ENCODE measurements at places on chromosomes 12 and 14. TPM values are rescaled to one million over a fixed set of nuclear protein-coding genes. Genes with fewer than 3 reads are reported as not detected.

GRCh38 chr14:20564501-20564997, 3.7 kb upstream of the RNASE9 start:
- DNase-seq, result no peak
- no peak overlapping the region for H3K4me3 ChIP-seq
- H3K4me1 ChIP-seq, result no peaks in the 10 kb centered on the region
- H3K27me3 ChIP-seq, result no peaks in the 10 kb centered on the region
- no peak overlapping the region for H3K27ac ChIP-seq

GRCh38 chr12:27639265-27639664, 57.0 kb upstream of the REP15 start:
- peaks cover 7% of the 10 kb centered on the region for H3K4me1 ChIP-seq
- no peak for DNase-seq
- no peak overlapping the region for H3K4me3 ChIP-seq
- H3K36me3 ChIP-seq, result peaks cover 16% of the 10 kb centered on the region

GRCh38 chr12:101097829-101098580, 112.0 kb downstream of the SLC5A8 start:
- no peak for DNase-seq
- H3K27ac ChIP-seq, result no peak overlapping the region
- H3K36me3 ChIP-seq, result no peaks in the 10 kb centered on the region

GRCh38 chr14:89342049-89342448, 75.0 kb downstream of the FOXN3 start:
- no peaks in the 10 kb centered on the region for H3K27me3 ChIP-seq
- H3K36me3 ChIP-seq, result no peaks in the 10 kb centered on the region
- no peak overlapping the region for H3K4me3 ChIP-seq

DNA sequence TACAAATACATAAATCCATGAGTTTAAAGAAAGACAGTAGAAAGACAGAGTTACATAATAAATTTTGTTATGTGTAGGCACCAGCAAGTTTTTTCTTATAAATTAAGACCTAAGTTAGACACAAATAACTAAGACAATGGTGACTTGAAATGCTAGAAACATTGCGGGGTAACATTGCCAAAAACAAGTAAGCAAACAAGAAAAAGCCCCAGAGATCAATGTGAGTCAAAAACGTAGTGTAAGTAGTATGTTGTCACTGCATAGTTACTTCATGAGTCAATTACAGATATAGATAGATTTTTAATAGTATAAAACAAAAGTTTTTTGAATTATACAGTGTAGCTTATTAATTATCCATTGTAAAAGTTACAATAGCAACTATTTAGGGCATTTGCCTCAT, 83.4 kb downstream of the CNTN1 start:
- no peak for DNase-seq
- H3K36me3 ChIP-seq, result no peaks in the 10 kb centered on the region
- H3K27me3 ChIP-seq, result peaks cover 52% of the 10 kb centered on the region
- no peaks in the 10 kb centered on the region for H3K4me1 ChIP-seq

DNA sequence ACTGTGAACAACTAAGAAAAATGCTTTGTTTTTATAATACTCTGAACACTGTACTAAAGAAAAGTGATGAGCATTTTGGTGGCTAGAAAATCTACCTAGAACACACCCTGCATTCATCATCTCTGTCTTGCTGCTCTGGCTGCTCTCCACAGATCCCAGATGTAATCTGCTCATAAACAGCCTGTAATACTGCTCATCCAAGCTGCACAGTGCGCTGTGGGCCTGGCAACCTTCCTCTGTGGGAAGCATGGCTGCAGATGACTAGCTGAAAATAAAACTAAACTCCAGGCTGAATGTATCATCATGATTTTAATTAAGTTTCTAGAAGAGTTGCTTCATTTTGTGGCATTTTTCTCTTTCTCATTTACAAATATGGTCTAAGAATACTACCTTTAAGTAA, 200.7 kb downstream of the SLC2A13 start:
- H3K36me3 ChIP-seq, result no peaks in the 10 kb centered on the region
- no peaks in the 10 kb centered on the region for H3K4me1 ChIP-seq
- H3K27ac ChIP-seq, result no peak overlapping the region

GRCh38 chr14:42370056-42370455, 763.4 kb downstream of the LRFN5 start:
- H3K36me3 ChIP-seq, result no peaks in the 10 kb centered on the region
- peaks cover 5% of the 10 kb centered on the region for H3K4me1 ChIP-seq
- H3K27ac ChIP-seq, result no peak overlapping the region
- no peaks in the 10 kb centered on the region for H3K27me3 ChIP-seq
- H3K4me3 ChIP-seq, result no peak overlapping the region

- no peaks in the 10 kb centered on the region for H3K36me3 ChIP-seq
- no peak overlapping the region for H3K27ac ChIP-seq
- DNase-seq, result peak; percentile 63
- no peak overlapping the region for H3K4me3 ChIP-seq
Measured at GRCh38 chr14:67567654-67568053, 32.4 kb downstream of the PIGH start.

- no peaks in the 10 kb centered on the region for H3K27me3 ChIP-seq
- DNase-seq, result no peak
- peak overlapping the region; percentile 34 for H3K27ac ChIP-seq
- H3K4me1 ChIP-seq, result peaks cover 5% of the 10 kb centered on the region
- H3K36me3 ChIP-seq, result peaks cover 89% of the 10 kb centered on the region
Measured at GRCh38 chr12:104351057-104351983, 47.8 kb downstream of the EID3 start.

GRCh38 chr14:77026166-77026929, 2.2 kb downstream of the IRF2BPL start:
- H3K36me3 ChIP-seq, result peaks cover 34% of the 10 kb centered on the region
- H3K27ac ChIP-seq, result peak overlapping the region; percentile 69
- H3K4me1 ChIP-seq, result peaks cover 27% of the 10 kb centered on the region
- peak overlapping the region; percentile 81 for H3K4me3 ChIP-seq
- DNase-seq, result peak; percentile 52

- no peaks in the 10 kb centered on the region for H3K36me3 ChIP-seq
- H3K4me3 ChIP-seq, result peak overlapping the region; percentile 81
- H3K27me3 ChIP-seq, result peaks cover 79% of the 10 kb centered on the region
- H3K27ac ChIP-seq, result no peak overlapping the region
- H3K4me1 ChIP-seq, result no peaks in the 10 kb centered on the region
Measured at GRCh38 chr14:79279645-79280597, 931.4 kb downstream of the DIO2 start.

- no peaks in the 10 kb centered on the region for H3K4me1 ChIP-seq
- H3K27me3 ChIP-seq, result no peaks in the 10 kb centered on the region
- no peak overlapping the region for H3K27ac ChIP-seq
Measured at GRCh38 chr12:118816296-118816695, 165.0 kb upstream of the SRRM4 start.

GRCh38 chr14:76396714-76397187, 20.8 kb downstream of the ESRRB start:
- no peak overlapping the region for H3K4me3 ChIP-seq
- peaks cover 4% of the 10 kb centered on the region for H3K36me3 ChIP-seq
- peaks cover 8% of the 10 kb centered on the region for H3K4me1 ChIP-seq
- no peak overlapping the region for H3K27ac ChIP-seq
- no peak for DNase-seq
- peaks cover 22% of the 10 kb centered on the region for H3K27me3 ChIP-seq

DNA sequence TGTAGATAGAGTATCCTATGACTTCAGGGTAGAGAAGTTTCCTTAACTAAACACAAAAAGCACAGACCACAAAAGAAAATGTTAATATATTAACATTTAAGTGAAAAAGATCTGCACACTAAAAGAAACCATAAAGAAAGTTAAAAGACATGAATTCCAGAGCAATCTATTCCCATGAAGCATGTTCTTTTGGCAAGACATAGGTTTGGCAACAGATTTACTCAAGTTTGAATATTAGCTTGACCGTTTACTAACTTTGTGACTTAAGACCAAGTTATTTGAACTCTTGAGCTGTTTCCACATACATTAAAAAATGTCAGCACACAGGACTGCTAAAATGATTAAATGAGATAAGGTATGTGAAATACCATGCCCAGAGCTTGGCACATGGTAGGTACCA, 35.7 kb upstream of the GZMB start:
- H3K27me3 ChIP-seq, result peaks cover 57% of the 10 kb centered on the region
- DNase-seq, result no peak
- no peaks in the 10 kb centered on the region for H3K36me3 ChIP-seq
- H3K4me1 ChIP-seq, result peaks cover 6% of the 10 kb centered on the region
- H3K4me3 ChIP-seq, result no peak overlapping the region
- H3K27ac ChIP-seq, result no peak overlapping the region

GRCh38 chr12:2958432-2959191, 585 bp upstream of the TEAD4 start:
- H3K36me3 ChIP-seq, result peaks cover 9% of the 10 kb centered on the region
- peak overlapping the region; percentile 82 for H3K4me3 ChIP-seq
- H3K27ac ChIP-seq, result peak overlapping the region; percentile 49
- DNase-seq, result peak; percentile 80

GRCh38 chr12:75698052-75698451, 186.6 kb upstream of the KRR1 start:
- no peak overlapping the region for H3K4me3 ChIP-seq
- DNase-seq, result no peak
- H3K27me3 ChIP-seq, result no peaks in the 10 kb centered on the region
- H3K4me1 ChIP-seq, result peaks cover 14% of the 10 kb centered on the region

DNA sequence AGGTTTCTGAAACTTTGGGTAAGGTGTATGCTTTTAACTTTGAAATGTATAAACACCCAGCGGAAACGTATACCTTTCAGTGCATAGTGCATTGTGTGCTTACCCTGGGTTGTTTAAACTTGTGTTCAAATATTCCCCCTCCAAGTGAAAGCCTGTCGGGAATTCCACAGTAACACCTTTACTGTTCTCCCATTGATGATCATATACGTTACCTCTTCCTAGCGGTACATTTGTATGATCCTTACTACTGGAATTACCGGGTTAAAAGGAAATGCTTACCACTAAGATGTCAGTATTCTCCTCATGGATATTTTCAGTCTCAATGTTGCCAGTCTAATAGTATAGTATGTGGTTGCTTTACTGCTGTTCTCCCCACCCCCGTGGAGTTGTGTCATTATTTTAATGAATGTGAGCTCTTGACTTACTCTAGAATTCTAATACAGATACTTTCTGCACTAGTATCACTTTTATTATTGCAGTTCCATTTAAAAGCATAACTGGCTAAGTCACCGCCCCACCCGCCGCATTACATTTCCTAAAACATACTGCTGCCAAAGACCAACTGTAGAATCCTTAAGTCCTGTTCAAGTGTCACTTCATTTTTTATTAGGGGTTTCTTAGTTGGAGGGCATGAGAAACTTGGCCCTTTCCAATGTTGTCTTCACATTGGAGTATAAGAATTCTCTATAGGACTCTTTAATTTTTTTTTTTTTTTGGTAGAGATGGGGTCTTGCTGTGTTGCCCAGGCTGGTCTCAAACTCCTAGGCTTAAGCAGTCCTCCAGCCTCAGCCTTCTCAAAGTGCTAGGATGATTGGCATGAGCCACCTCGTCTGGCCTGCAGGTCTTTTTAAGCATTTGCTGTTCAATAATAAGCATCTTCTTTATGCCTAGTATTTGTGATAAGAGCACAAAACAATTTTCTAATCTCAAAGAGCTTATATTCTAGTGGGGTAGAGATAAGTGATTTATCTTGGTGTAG, 24.9 kb downstream of the NUDT4 start:
- H3K36me3 ChIP-seq, result peaks cover 73% of the 10 kb centered on the region
- no peaks in the 10 kb centered on the region for H3K27me3 ChIP-seq
- no peaks in the 10 kb centered on the region for H3K4me1 ChIP-seq
- H3K4me3 ChIP-seq, result no peak overlapping the region
- H3K27ac ChIP-seq, result no peak overlapping the region

GRCh38 chr12:574475-575128, 88.6 kb downstream of the NINJ2 start:
- DNase-seq, result peak; percentile 35
- H3K27me3 ChIP-seq, result no peaks in the 10 kb centered on the region
- peak overlapping the region; percentile 91 for H3K27ac ChIP-seq
- peaks cover 45% of the 10 kb centered on the region for H3K4me1 ChIP-seq

DNA sequence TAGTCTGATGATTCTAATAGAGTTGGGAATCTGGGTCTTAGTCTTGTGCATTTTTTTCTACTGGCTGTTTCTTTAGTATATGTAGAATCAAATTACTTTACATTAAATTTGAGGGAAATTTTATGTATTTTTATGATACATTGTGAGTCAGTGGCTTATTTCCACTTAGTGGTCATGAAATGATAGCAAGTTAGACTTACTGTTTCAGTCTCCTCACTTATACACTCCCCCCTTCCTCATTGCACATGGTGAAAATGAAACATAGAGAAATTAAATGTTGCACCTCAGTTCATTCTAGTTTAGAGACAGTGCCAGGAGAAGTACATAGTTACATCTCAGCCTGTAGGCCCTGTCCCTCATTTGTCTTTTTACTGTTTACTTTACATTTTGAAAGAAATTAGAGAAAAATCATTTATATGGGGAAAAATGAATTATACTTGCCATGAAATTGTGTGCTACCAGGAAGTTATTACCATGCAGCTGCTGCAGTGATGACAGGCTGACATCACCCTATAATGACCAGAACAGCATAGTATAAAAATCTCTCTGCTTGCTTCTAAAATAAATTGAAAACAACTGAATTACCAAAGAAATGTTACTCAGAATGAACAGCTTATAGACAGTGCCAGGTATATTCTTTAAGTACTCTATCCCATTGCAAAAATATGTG, 113.2 kb downstream of the TRMT5 start:
- no peak overlapping the region for H3K4me3 ChIP-seq
- no peaks in the 10 kb centered on the region for H3K27me3 ChIP-seq
- H3K27ac ChIP-seq, result no peak overlapping the region
- peaks cover under 1% of the 10 kb centered on the region for H3K36me3 ChIP-seq
- no peak for DNase-seq

KRT83 gene
- total RNA-seq, result 14.5 TPM

LBHD2 gene
- total RNA-seq, result not detected

TMEM30B gene
- total RNA-seq, result 0.22 TPM

GNPNAT1 gene
- 39.2 TPM for total RNA-seq

NYNRIN gene
- not detected for total RNA-seq

ASCL1 gene
- total RNA-seq, result not detected

All from MCF 10A (cell line).